ENCODE measurements at places on chromosomes 6 and 20.

DNA sequence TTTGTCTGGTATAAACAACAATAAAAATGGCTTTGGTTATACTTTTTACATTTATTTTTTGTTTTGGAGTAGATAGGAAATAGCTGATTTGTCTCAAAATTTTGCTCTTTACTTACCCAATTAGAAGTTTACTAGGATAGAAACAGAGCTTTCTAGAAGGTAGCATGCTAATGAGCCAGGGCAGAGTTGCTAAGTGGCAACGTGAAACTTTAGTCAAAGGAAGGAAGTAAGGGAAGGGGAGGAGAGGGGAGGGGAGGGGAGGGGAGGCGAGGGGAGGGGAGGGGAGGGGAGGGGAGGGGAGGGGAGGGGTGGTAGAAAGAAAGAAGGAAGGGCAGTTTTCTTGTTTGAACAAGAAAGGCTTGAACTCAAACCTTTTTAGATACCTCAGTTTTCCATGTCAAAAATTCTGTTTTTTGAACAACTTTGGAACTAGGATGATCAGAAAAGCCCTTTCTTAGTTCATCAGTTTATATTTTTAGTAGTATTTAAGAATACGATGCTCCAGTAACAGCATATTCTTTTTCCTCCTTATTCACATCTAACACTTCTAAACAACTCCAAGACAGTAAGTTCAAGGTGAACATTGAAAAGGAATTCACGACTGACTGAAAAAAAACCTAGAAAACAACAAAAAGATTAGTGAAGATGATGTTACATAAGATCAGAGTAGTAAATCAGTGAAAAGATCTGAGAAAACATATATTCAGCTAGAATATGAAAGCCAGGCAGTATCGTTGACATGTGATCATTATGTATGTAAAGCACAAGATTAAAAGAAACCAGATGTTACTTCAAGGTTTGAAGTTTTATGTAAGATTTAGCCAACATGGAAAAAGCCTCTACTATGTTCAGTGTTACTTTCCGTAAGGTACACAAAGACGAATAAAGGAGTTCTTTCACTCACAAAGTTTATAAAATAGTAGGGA lies 263.4 kb downstream of the ARHGAP18 start:
- no peak for DNase-seq

DNA sequence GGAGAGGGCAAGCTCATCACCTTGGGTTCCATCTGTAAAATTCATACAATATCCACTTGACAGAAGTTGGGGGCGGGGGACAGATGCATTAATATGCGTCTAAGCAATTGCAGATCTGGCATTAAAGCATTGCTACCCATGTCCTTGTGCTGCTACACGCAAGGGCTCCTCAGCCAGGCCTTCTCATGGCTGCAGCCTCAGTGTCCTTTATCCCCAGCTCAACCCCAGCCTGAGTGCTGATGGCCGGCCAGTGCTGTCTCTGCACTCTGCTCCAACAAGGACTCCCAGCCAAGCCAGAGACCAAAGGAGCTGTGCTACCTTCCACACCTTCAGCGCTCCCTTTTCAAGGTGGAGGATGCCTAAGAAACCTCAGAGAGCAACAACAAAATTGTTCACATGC lies 188.5 kb upstream of the STXBP5 start:
- no peak for DNase-seq

DNA sequence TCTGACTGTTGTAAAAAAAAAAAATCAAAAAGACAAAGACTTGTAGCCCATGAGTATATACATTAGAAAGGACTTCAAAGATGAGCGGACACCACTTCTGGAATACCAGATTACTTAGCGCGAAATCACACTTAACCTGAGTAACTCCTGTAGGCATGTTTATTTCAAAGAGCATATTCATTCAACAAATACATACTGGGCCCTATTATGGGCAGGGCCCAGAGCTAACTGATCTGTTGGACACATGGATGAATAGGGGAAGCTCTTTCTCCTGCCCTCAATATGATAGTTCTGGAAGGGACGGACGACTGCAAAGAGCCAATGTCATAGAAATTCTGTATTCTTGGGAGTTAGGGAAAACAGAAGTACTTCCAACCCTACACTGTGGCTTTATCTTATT lies 12.3 kb downstream of the MAN1A1 start:
- no peak for DNase-seq

DNA sequence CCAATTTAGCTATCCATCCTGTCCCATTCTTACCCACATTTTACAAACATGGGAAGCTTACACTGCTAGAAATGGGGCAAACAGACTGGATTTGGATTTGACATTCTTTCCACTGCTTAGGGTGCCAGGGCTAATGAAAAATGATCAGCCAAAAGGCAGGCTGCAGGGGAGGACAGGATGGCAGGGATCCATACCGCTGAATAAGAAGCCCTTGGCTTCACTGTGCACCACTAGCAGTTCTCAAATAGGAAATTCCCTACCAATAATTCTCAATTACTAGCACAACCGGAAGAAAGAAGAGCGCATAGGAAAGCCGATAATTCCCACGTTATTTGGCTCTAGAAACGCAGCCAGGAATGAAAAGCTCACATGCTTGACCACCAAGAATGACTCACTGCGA lies 73.1 kb downstream of the NDUFAF5 start:
- DNase-seq: no peak

Measured in fibroblast of pulmonary artery (primary cell).